ENCODE measurements at places on chromosomes 7 and 10. TPM values are rescaled to one million over a fixed set of nuclear protein-coding genes. Genes with fewer than 3 reads are reported as not detected.

The C10orf143 gene
- total RNA-seq = 0.94 TPM

The MAT1A gene
- 1.8 TPM for total RNA-seq

The ASZ1 gene
- not detected for total RNA-seq

GRCh38 chr10:44382981-44383748 is 1.7 kb downstream of the CXCL12 start:
- H3K4me1 ChIP-seq = peaks cover 18% of the 10 kb centered on the region
- H3K27ac ChIP-seq = no peak overlapping the region
- peak overlapping the region; percentile 86 for H3K4me3 ChIP-seq
- DNase-seq = peak; percentile 23
- peaks cover 8% of the 10 kb centered on the region for H3K27me3 ChIP-seq

GRCh38 chr7:19061331-19061730 is 56.1 kb downstream of the TWIST1 start:
- no peak for DNase-seq
- no peak overlapping the region for H3K27ac ChIP-seq
- H3K4me3 ChIP-seq = no peak overlapping the region
- H3K27me3 ChIP-seq = no peaks in the 10 kb centered on the region

DNA sequence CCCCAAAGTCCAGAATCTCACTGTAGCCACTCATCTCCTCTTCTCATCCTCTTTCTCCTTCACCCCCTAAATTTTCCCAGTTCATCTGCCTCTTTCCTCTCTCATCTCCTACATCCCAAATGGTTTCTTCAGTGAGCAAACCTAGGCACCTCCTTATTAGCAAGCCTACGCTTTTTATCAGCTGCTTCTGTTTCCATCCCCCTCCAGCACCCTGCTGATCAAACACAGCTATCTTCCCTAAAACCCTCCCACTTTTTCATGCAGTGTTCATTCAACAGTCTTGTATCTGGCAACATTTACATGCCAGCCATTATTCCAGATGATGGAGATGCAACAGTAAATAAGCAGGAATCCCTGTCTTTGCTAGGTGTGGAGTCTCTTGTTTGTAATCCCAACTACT is 3.3 kb upstream of the ABRAXAS2 start:
- no peaks in the 10 kb centered on the region for H3K36me3 ChIP-seq
- no peak for DNase-seq

DNA sequence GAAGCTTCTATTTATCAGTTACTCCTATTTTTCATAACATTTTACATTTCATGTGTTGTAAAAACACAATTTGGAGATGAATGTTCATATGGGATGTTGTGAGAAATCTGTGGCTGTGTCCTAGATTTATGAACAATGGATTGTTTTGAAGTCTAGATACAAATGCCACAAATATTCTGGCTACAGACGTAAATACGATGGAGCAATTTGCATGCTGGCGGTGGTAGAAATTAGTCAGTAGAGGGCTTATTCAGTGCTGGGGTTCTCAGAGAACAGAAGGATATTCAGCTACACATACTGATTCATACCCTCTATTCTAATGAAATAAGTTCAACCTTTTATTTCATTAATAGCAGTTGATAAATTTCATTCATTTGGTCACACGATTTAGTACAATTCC is 48.8 kb downstream of the PLPP4 start:
- H3K4me1 ChIP-seq = peaks cover 6% of the 10 kb centered on the region
- no peak overlapping the region for H3K4me3 ChIP-seq
- DNase-seq = no peak

DNA sequence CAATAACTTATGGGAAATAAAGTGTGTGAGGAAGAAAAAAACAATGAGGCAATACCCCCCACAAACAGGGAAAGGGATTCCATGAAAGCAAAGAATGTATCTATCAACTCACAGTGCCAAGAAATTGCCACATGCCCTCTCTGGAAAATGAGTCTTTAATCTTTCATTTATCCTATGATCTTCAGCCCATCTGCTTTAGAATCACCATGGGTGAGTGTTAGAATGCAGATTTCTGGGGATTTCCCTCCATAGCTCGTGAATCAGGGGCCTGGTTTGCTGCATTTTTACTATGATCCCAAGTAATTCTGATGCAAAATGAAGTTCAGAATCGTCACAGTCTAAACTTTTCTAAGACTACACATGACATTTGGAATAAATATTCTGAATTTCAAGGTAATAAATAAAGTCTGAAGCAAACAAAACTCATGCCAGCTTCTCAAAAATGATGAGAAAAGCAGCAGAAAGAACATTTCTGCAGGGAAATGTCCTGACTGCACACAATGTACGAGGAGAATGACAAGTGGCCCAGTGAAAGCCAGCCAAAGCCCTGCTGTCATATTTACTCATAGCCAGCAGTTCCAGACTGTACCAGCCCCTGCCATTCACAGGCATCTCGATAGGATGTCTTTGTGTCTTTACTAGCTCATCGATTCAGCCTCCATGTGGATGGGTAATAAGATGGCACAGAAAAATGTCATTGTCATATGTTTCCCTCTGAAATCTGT is 167.1 kb downstream of the ELMO1 start:
- DNase-seq = no peak
- no peaks in the 10 kb centered on the region for H3K27me3 ChIP-seq
- H3K4me1 ChIP-seq = no peaks in the 10 kb centered on the region
- H3K27ac ChIP-seq = no peak overlapping the region

GRCh38 chr7:69696054-69696591 is 97.8 kb downstream of the AUTS2 start:
- H3K27ac ChIP-seq = no peak overlapping the region
- H3K36me3 ChIP-seq = no peaks in the 10 kb centered on the region
- H3K4me1 ChIP-seq = no peaks in the 10 kb centered on the region
- no peak overlapping the region for H3K4me3 ChIP-seq

GRCh38 chr10:5387169-5387568 is 17.5 kb downstream of the TUBAL3 start:
- H3K4me1 ChIP-seq = no peaks in the 10 kb centered on the region
- no peaks in the 10 kb centered on the region for H3K27me3 ChIP-seq
- peaks cover 29% of the 10 kb centered on the region for H3K36me3 ChIP-seq
- H3K4me3 ChIP-seq = no peak overlapping the region
- H3K27ac ChIP-seq = no peak overlapping the region

- no peak overlapping the region for H3K4me3 ChIP-seq
- DNase-seq = no peak
- H3K27me3 ChIP-seq = no peaks in the 10 kb centered on the region
- H3K4me1 ChIP-seq = no peaks in the 10 kb centered on the region
- no peaks in the 10 kb centered on the region for H3K36me3 ChIP-seq
Observed at GRCh38 chr7:50349963-50350944, 45.7 kb downstream of the IKZF1 start.

GRCh38 chr7:129501760-129502707 is at the start of gene SMKR1:
TSS of gene SMKR1 (plus strand) at chr7:129502531. CDS start at chr7:129502825, 294 bp downstream.
- no peaks in the 10 kb centered on the region for H3K4me1 ChIP-seq
- no peaks in the 10 kb centered on the region for H3K36me3 ChIP-seq
- H3K4me3 ChIP-seq = peak within 1 kb of the TSS; percentile 88

- no peak for DNase-seq
- H3K36me3 ChIP-seq = no peaks in the 10 kb centered on the region
- H3K4me3 ChIP-seq = no peak overlapping the region
- peaks cover 4% of the 10 kb centered on the region for H3K4me1 ChIP-seq
- no peak overlapping the region for H3K27ac ChIP-seq
- H3K27me3 ChIP-seq = peaks cover 58% of the 10 kb centered on the region
Observed at GRCh38 chr7:115227473-115228235, 305.8 kb downstream of the MDFIC start.

DNA sequence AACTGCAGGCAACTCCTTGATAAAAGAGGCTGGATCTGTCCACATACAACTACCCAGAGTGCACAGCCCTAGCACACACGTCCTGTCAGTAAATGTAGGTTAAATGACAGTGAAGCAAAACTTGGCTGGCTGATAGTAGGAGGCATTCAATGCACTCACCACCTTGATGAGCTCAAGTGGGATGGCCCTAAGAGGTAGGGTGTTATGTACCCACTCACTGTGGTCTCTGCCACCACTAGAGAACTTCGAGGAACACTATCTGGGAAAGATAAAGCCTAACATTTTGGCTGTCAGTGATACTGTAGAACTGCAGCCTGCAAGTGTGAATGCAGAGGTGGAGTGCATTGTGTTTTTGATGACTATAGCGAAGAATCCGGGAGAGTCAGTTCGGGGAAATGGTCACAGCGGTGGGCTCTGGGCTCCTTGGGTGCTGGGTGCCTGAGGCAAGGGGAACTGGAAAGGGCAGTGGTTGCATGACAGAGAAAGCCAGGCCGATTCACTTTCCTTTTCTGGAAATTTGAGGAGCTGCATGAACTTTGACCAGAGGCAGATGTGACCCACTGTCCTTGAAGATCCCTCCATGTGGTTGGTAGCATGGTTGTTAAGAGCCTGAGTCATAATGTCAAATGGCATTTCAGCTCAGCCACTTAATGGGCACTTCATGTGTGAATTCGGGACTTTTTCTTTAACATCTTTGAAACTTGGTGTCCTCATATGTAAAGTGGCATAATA is 93.1 kb upstream of the ZPBP start:
- no peaks in the 10 kb centered on the region for H3K27me3 ChIP-seq
- H3K27ac ChIP-seq = no peak overlapping the region
- H3K4me1 ChIP-seq = peaks cover 7% of the 10 kb centered on the region
- no peaks in the 10 kb centered on the region for H3K36me3 ChIP-seq

DNA sequence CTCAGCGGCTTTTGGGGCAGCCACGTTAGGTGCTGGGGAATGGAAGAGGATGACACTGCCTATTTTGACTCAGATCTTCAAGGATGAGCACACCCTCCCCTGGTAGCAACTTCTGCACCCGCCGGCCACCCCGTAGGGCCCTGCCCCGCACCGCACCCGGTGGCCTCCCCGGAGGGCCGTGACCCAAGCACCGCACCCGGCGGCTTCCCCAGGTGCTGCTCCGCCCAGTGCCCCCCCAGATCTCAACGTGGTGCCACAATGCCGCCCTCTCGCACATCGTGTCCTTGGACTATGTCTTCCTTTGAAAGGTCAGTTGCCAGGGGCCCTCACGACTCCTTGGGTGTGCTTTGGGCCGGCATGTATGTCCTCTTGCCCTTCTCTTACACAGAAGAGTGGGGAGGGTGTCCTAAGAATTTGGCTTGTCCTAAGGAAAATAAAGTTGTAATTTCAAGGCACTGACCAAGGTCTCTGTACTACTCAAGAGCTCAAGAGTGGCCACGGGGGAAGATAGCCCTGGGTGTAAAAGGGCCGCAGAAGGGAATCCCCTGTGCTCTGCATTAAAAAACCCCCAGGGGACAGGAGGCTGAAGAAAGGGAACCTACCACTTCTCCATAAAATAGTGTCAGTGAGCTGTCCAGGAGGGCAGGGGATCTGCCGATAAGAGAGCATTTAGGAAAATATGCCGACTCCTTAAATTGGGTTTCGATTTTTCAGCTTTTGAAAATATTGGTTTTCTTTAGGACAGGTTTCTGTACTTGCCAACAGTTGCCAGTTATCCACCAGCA is 1.6 kb upstream of the LANCL2 start:
- H3K36me3 ChIP-seq = no peaks in the 10 kb centered on the region
- H3K4me1 ChIP-seq = no peaks in the 10 kb centered on the region
- H3K27ac ChIP-seq = no peak overlapping the region
- no peaks in the 10 kb centered on the region for H3K27me3 ChIP-seq
- DNase-seq = no peak

GRCh38 chr10:61397175-61397986 is 55.8 kb downstream of the TMEM26 start:
- H3K36me3 ChIP-seq = no peaks in the 10 kb centered on the region
- no peaks in the 10 kb centered on the region for H3K4me1 ChIP-seq
- H3K27me3 ChIP-seq = no peaks in the 10 kb centered on the region
- no peak for DNase-seq
